ENCODE measurements at places on chromosomes 7 and 10.

- no peak for DNase-seq
Measured at GRCh38 chr7:42274053-42274452, 37.0 kb upstream of the GLI3 start.

GRCh38 chr10:126671402-126671975 lies 996 bp upstream of the C10orf90 start:
- no peak for DNase-seq

GRCh38 chr7:44750424-44750823 lies 1.8 kb downstream of the ZMIZ2 start:
- no peak for DNase-seq

GRCh38 chr10:86918022-86918471 lies 39.4 kb downstream of the MMRN2 start:
- DNase-seq = no peak

- DNase-seq = no peak
Measured at GRCh38 chr10:15719049-15719898, 448 bp downstream of the ITGA8 start.

DNA sequence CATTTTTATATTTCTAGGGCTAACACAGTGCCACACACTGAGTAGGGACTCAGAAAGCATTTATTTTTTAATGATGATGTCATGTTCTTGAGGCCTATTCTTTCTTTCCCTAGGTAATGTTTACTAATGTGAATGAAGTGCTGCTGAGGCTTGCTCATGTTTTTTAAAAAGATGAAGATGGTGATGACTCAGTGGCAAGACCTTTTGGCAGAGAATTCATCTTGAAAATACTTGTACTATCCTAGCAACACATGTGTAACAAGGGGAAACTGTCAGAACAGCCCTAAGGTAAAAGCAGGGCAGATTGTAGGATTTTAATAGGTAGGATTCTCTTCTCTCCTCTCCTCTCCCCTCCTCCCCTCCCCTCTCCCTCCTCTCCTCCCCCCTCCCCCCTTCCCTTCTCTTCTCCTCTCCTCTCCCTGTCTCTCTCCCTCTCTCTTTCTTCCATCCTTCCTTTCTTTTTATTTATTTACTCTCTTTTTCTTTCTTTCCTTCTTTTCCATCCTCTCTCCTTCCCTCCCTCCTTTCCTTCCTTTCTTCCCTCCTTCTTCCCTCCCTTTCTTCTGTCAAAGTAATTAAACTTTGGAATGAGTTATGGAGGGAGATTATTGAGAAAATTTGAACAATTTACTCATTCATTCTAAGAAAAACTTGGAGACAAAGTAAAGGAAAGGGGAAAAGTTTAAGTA lies 75.3 kb downstream of the ZNF92 start:
- no peak for DNase-seq

GRCh38 chr10:62373995-62374861 lies at the start of gene ZNF365:
Gene ZNF365, plus strand, starts transcription at chr10:62374369. Its CDS starts 1,825 bp downstream, at chr10:62376194.
- peak; percentile 16 for DNase-seq

- DNase-seq = no peak
Measured at GRCh38 chr7:116062666-116063065, 32.1 kb upstream of the TFEC start.

DNA sequence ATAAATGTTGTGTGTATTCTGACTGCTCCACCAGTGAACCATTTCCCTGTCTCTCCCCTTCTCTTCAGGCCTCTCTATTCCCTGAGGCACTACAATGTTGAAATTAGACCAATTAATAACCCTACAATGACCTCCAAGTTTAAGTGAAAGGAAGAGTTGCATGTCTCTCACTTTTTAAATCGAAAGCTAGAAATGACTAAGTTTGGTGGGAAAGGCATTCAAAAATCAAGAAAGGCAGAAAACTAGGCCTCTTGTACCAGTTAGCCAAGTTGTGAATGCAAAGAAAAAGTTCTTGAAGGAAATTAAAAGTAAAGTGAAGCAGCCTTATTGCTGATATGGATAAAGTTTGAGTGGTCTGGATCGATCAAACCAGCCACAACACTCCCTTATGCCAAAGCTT lies 198.3 kb upstream of the YAE1 start:
- no peak for DNase-seq

- no peak for DNase-seq
Measured at GRCh38 chr10:80536361-80536835, 1.3 kb upstream of the SH2D4B start.

DNA sequence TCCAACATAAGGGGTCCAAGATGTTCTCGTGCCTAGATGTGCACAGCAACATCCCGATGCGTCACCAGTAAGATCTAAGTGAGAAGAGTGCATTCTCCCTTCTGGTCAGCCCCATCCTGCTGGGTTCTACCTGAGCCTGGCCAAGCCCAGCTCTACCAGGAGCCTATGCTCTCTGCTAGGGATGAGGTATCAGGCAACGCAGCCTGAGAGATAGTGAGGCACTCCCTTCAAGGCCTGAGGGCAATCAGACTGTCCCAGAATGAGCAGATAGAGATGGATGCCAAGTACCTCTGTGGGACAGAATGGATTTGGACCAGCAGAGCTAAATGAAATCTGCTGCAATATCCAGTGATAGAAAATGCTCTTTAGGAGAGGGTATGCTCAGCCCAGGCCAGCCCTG lies 26.7 kb downstream of the DDC start:
- no peak for DNase-seq

- DNase-seq = no peak
Measured at GRCh38 chr7:30525429-30525828, 20.8 kb upstream of the GGCT start.

DNA sequence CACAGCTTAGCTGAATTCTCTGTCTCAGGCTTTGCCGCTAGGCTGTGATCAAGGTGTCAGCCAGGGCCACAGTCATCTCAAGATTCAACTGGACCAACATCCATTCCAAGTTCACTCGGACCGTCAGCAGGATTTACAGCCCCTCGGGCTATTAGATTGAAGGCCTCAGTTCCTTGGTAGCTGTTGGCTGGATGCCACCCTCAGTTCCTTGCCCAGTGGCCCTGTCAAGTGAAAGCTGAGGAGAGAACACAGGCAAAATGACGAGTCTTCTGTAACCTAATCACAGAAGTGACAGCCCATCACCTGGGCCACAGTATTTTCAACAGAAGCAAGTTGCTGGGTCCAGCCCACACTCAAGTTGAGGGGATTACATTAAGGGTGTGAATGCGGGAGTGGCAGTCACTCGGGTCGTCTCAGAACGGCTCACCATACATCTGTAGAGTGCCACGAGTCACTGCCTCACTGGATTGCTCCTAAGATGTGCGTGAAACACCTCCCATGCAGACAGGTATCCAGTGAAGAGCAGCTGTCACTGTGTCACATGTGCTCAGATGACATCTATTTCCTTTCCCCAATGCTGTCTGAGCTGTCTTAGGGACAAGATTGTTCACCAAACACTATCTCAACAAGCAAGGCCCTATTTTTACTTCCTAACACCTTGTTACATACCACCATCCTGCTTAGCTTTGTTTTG lies 78.9 kb upstream of the PRLHR start:
- DNase-seq = no peak

- no peak for DNase-seq
Measured at GRCh38 chr10:110803239-110803749, 68.4 kb upstream of the PDCD4 start.

GRCh38 chr7:30851651-30852307 lies 59.9 kb upstream of the AQP1 start:
- DNase-seq = no peak

DNA sequence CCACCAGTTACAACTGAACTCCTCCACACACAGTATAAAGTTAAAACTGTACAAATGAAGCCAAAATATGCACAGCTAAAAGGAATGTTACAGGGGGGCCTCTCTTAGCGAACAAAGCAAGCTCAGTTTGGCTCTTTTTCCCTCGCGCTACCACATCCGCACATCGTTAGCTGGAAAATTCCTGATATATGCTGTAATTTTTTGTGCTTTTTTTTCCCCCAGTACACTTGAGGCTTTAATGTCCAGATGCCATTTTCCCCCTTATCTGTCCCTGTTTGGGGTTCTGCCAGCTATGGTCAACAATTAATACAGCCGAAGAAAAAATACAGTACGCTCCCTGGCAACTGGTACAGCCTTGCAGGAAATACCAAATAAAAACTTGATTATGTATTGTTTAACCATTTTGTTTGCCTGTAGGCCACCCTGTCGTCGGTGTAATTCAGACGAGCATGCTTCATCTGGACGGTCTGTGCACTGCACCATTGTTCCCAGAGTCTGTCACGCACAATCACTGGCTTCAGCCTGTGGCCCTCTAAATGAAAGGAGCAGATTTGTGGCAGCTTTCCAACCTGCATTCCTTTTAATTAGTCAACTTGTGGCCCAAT lies 108.1 kb upstream of the FAM133B start:
- DNase-seq = no peak

DNA sequence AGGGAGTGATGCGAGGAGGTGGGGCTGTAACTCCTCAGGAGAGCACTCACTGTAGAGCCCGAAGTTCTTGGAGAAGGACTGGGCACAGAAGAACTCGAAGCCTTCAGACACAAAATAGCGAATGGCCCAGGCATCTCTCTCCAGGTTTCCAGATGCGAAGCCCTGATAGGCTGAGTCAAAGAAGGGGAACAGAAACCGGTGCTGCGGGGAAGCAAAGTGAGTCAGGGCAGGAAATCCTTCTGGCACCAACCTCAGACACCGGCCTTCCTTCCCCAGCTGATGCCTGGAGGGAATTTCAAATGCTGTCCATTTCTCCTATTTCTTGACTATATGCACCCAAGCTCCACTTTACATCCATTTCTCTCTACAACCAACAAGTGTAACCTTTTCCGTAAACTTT lies 26.8 kb downstream of the GOT1 start:
- DNase-seq = no peak

DNA sequence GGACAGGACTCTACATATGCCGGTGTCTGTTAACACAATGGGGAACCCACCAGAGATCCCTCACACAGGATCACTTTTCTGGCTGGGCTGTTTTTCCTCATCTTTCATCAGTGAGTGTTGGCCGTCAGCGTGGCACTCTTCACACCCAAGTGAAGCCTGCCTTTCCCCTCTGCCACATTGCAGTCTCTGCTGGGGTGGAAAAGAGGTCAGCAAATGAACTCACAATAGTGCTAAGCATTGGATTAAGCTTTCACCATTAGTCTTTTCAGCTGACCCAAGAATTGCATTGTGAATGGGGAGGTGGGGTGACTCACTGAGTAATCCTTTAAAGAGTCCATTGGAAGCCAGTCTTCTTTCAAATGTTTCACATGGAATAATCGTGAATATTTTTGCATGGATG lies 143.0 kb downstream of the KIAA1217 start:
- DNase-seq = no peak

DNA sequence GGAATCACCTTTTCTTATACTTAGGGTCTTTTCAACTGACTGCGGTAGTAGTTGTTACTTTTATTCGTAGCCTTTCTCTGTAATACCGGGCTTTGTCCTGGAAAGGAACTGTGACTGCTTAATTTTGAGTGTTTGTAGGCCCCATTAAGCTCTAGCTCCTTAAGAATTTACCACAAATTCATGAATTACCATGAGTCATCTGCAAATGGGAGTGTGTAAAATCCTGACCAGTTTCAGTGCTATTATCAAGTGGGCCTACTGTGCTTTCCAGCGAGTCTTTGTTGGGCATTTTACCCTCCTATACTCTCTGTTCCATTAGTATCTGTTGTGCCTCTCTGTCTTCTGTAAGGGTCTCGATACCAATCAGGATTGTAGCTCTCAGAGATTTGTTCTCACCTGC lies 49.7 kb downstream of the ZMYND11 start:
- no peak for DNase-seq

DNA sequence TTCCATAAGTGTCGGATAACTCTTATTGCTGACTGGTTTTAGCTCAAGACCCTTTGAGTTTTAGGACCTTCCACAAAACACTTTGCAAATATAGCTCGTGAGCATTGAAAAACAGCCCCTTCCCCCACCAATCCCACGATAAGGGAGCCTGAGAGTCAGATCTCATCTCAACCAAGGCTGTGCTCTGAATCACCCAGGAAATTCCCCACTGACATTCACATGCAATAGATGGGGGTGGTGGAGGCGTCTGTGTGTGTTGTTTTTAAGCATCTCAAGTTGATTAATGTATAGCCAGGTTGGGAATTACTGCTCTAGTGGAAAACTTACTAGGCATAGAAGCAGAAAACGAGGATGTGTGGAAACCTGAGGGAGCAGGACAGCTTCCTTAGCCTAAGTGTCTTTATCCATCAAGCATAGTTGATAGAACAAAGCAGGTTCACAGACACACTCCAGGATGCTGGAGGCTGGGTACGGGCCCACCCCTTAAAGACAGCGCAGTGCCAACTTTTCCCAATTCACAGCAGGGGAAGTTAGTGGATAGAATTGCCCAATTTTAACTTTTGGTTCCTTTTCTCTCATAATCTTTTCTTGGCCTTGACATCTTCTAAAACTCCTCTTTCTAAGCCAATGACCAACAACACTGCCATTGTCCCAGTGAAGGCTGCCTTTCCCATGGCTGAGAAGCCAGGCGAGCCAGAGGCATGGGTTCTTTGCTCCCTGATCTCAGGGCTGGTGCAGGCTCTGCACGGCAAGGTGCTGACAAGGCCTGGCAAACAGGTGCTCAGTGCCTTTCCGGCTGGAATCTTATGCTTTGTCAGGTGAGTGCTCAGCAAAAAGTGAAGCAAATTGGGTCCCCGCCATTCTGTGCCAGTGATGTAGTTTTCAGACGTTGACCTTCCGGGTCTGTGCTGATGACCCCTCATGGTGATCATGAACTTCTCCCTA lies 98.5 kb upstream of the INSIG1 start:
- no peak for DNase-seq

DNA sequence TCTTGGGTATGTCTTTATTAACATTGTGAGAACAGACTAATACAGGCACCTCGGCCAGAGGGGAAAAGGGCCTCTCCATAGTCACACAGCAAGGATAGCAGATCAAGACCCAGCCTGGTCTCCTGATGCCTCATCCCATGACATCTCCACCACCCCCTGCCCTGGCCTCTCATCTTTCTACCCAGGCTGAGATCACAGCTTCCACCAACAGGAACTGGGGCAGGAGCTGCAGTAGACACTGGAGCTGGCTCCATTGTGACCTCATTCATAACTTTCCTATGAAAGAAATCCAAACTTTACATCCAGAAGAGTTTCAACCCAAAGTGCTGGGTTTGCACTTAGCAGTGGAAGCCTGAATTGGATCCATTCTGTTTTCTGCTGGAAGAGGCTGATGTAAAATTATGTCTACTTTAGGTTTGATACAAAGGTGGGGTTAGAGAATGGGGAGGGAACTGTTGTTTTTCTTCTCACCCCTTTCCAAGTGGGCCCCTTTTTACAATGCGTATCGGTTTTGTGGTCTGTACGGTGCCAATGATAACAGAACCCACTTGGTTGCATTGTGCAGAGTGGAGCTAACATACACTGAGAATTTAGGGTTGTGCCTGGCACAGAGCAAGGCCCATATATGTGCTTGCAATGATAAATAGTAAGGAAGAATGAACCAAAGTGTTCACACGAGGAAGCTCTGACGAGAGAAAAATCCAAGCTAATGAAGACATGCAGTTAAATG lies 28.6 kb upstream of the INSIG1 start:
- no peak for DNase-seq

DNA sequence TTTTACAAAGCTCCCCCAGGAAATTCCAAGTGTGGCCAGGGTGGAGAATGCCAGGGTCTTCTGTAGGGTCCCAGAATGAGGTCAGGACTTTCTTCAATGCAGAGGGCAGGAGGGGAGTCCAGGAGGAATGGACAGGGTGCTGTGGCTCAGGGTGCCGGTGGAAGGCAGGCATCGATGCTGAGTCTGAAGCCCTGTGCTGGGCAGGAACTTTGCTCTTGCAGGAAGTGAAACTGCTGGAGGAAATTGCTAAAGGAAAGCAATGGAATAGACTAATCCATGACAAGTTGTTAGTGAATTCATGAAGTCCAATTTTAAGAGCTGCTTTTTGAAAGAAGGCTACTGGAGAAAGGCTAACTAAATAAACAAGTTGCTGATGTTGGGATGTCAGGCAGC lies 14.8 kb downstream of the PTPRE start:
- DNase-seq = no peak

- DNase-seq = no peak
Measured at GRCh38 chr7:18494821-18495408, 634 bp upstream of the HDAC9 start.
